AG04449 (cell line): ENCODE measurements at places on chromosomes 13 and 19.

GRCh38 chr19:55321466-55322137, 3.5 kb downstream of the TMEM150B start:
- DNase-seq = no peak

DNA sequence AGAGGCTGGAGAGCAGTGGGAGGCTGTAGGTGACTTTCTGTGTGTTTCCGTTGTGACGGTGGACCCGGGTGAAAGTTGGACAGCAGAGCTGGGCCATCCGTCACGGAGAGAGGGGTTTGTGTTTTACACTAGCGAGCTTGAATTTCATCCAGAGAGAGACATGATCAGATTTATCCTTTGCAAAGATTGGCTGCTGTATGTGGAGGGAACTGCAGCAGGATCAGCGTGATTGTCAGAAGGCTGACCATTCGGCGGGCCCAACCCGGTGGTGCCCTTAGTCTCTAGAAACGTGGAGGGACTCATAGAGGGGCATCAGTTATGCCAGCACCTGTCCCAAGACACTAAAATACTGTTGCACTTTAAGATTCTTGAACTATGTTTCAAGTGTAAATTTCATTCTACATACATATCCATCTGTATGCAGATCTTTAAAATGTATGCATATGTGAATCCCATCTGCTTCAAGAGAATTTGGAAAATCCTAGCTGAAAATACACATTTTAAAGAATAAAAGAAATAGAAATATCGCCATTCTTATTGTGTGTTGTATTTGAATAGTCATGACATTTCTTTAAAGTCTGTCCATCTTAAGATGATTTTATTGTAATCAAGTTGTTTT, 7.0 kb downstream of the FAM124A start:
- no peak for DNase-seq

DNA sequence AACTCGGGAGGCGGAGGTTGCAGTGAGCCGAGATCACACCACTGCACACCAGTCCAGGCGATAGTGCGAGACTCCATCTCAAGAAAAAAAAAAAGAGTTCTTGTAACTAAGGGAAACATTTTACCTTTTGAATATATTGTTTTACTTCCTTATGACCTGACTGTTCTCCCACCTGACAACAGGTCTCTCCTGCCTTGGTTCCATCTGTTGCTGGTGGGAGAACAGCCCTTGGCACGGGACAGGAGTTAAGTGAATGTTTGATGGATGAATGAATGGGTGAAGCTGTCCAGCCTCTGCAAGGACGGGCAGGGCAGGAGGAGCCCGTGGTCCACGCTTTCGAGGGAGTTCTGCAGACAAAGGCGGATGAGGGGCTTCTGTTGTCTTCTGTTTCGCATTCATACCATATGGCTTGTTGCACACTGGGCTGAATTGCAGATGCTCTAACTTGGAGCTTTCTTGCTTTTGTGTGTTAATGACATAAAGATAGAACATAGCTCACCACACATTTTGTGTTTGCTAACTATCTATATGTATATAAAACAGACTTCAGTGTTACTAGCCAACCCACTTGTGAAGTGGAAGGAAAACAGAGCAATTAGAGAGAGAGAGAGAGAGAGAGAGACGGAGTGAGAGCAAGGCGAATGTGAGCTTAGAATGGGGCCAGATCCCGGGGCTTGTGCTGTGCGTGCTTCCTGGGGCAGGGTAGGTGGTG, 16.2 kb upstream of the CCNE1 start:
- no peak for DNase-seq

GRCh38 chr13:60619461-60619860, 222.4 kb downstream of the TDRD3 start:
- no peak for DNase-seq

GRCh38 chr13:94212196-94212595, 267.3 kb downstream of the DCT start:
- no peak for DNase-seq

GRCh38 chr19:46802152-46802551, 13.8 kb upstream of the SLC1A5 start:
- no peak for DNase-seq

- no peak for DNase-seq
Measured at GRCh38 chr13:100298116-100298681, 209.3 kb downstream of the PCCA start.

GRCh38 chr13:114166381-114167131, 12.5 kb upstream of the CFAP97D2 start:
- no peak for DNase-seq

DNA sequence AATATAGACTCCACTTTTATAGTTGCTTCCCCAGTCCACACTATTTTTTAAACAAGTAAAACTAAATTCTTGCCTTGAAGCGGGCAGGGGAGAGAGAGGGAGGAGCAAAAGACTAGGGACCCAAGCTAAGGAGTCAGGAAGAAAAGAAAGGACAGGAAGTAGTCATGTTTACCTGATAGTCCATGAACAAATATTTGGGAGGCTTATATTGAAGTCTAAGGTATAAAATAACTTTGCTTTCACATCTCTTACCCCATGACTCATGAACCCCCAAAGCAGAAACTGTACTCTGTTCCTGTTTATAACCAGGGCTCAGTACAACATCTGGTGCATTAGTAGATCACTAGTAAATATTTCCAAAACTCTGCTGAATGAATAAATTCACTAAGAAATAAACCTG, 67.3 kb downstream of the ZAR1L start:
- DNase-seq = no peak

DNA sequence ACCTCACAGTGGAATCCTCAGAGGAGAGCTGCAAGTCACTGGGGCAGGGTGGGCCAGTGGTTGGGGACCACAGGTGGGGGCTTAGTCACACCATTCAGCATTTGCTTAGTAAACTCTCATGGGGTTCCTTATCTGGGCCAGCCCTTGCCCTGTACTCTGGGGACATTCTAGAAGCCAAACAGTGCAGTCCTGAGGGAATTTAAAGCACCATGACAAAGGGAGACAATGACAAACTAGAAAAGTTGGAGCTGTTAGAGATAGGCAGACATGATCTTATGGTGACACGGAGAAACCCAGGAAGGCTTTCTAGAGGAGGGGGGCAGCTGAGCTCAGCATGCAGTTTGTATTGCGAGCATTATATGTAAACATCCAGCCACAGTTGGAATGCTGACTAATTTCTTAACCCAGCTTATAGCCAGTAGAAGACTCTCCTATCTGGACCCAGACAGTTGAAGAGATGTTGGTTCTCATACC, 87.6 kb downstream of the ZNF429 start:
- DNase-seq = no peak

DNA sequence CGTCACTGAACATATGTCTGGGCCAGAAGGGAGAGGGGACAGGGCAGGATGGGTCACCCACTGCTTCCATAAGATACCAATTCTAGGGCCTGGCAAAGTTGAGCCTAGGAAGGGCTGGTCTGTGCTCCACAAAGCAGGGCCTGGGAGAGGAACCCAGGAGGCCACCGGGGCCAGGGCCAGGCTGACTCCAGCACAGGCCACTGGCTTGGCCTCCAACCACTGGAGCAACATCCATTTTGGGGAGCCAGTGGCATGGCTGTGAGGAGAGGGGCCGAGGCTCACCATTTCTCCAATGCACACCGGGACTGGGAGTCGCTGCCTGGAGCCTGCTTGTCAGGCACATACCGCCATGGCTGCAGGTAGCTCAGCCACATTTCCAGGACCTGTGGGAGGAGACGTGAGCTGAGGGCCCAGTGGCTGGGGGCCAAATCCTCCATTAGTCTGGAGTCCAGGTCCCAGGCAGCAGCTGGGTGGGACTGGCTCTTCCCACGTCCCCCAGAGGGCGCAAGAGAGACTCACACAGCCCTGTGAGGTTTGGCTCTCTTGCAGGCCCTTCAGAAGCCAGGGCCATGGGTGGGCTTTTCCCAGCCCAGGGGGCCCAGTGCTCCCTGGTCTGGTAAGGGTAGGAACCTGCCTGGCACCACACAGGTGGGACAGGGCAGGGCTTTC, 27.7 kb downstream of the TUBA3C start:
- no peak for DNase-seq

DNA sequence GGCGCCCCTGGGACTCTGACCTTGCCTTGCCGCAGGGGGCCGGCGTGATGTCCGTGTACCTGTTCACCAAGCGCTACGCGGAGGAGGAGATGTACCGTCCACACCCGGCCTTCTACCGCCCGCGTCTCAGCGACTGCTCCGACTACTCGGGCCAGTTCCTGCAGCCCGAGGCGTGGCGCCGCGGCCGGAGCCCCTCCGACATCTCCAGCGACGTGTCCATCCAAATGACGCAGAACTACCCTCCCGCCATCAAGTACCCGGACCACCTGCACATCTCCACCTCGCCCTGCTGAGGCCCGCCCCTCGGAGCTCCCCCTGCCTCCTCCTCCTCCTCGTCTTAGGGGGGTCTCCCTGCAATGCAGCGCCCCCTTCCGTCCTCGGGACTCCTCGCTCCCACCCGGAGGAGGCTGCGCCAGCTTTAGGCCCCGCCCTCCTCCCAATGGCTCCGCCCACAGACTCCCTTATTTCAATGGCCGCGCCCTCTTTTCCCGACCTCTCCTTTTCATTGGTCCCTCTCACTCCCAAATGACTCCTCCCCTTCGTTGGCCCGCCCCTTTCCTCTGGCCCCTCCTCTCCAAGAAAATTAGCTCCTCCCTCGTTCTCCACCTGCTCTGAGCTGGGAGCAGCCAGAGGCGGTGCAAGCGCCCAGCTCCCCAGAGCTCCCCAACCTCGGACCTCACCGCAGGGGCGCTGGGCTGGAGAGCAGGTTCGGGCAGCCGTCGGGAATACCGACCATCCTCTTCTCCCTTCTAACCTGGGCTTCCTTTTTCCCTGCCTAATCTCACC, 20.5 kb upstream of the CACNG8 start:
- DNase-seq = no peak

- DNase-seq = no peak
Measured at GRCh38 chr13:37491661-37492060, 106.9 kb downstream of the POSTN start.

DNA sequence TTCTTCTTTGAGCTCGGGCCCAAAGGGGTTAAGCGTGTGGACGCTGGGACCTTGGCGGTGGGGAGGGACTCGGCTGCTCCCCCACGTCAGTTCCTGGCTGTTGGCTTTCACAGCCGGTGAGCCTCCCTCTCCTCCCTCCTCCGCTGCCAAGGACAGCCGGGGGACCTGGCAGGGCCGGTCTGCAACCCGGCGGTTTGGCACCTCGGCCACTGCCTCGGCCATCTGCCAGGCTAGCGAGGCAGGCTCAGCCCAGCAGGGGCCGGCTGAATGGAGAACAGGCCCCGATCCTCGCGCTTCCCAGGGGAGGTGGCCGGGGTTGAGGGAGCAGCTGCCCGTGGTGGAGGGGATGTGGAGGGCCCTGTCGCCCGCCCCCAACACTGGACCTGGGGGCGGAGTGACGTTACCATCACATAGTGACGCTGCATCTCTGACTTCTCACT, 5.0 kb downstream of the TLE5 start:
- DNase-seq = no peak

DNA sequence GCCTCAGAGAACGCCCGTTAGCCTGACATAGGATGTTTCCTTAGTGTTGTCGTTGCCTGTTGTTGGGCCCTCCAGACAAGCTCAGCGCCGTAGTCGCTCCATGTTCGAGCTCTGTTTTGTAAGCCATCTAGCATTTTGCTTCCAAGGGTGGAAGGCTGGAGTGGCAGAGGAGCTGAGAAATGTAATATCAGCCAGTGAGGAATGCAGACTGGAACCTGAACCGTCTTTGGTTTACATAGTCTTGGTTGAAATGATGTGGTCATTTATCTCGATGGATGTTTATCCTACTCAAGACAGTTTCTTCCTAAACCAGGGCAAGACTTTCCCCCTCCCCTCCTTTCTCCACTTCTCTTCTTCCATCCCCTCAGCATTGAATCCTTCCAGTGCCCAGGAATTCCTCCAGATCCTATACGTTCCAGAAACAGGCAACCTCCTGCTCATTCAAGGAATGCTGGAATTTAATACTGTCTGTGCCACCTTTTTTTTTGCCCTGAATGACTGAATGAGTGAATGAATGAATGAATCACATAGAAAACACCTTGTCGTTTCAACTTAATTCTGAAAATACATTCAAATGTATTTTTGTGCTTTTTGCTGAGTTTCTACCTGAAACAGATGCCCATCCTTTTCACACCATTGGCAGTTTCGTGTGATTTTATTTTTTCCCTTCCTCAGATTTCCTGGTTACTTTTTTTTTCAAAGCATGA, 109.5 kb upstream of the MBNL2 start:
- DNase-seq = no peak
